ENCODE measurements at places on chromosomes 16 and 17.

DNA sequence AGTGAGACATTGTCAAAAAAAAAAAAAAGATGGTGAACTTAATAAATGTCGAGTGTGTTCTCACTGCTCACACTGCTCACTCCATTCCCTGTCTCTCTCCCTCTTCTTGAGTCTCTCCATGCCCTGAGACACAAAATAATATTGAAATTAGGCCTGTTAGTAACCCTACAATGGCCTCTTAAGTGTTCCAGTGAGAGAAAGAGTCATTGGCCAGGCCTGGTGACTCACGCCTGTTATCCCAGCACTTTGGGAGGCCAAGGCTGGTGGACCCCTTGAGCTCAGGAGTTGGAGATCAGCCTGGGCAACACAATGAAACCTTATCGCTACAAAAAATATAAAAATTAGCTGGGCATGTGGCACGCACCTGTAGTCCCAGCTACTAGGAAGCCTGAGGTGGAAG lies 16.2 kb upstream of the CSF3 start:
- no peak for DNase-seq

DNA sequence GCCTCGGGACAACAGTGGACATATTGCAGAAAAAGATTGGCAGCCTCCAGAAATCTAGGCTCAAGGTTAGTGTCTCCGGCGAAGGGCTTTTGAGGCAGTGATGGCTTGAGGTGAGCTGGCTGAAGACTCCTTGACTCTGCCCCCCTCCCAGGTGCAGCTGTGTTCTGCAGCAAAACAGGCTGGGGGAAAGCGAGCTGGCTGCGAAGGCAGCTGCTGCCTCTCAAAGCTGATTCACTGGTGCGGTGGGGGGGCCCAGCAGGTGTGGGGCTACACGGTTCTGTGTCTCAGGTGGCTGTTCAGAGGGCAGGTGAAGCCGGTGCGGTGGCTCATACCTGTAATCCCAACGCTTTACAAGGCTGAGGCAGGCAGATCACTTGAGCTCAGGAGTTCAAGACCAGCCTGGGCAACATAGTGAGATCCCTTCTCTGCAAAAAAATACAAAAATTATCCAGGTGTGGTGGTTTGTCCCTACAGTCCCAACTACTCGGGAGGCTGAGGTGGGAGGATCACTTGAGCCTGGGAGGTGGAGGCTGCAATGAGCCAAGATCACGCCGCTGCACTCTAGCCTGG lies 22.9 kb downstream of the C16orf96 start:
- DNase-seq, result no peak

DNA sequence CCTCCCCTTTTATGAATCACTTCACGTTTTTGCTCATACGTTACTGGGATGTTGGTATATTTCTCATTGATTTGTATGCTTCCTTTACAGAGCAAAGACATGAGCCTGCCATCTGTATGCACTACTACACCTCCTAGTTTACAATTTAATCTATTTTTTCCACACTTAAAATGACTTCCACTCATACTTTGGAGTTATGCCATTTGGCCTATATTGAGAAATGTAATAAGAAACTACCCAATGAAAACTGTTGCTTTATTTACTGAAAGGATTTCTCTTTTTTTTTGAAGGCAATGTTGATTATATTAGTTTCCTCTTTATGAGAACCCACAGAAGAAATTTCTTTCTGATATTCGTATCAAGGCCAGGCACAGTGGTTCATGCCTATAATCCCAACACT lies 43.1 kb downstream of the DUSP14 start:
- no peak for DNase-seq

GRCh38 chr16:79061181-79061580 lies 539.4 kb downstream of the MAF start:
- no peak for DNase-seq

GRCh38 chr17:74088285-74088933 lies 115.1 kb upstream of the RPL38 start:
- no peak for DNase-seq

DNA sequence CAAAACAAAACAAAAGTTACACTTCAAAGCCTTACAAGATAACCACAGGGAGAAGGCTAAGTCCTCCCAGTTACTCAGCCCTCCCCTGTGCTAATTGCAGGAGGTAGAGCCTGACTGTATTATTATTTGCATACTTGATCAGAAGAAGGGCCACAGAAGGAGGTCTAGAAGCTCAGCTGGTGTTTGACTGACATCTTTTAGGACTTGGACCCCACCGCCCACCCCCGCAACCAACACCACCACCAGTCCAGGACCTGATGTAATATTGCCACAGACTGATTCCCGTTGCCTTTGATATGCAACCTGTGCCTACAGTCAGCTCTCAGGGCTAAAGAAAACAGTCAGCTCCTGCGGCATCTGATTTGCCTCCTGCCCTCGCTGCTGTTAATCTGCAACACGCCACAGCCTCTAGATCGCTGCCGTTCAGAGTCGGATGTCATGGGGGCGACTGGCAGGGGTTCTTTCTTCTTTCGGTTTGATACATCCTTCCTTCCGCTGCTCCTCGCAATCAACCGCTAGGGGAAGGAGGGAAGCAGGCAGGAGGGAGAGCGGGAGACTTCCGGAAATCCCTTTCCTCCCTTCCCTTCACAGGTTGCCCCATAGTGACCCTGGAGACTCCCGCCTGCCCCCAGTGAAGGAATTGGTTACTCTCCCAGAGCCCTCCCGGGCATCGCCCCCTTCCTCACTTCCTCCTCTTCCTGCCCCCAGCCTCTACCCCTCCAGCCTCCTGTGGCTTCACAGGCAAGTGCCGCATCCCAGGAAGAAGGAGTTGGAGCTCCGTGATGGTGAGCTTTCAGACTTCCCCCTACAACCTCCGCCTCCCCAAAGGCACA lies 90.5 kb upstream of the SOX9 start:
- no peak for DNase-seq

- DNase-seq, result no peak
Measured at GRCh38 chr17:38918916-38919315, 6.5 kb upstream of the LASP1NB start.

- no peak for DNase-seq
Measured at GRCh38 chr16:78720416-78720815, 621.0 kb downstream of the WWOX start.

DNA sequence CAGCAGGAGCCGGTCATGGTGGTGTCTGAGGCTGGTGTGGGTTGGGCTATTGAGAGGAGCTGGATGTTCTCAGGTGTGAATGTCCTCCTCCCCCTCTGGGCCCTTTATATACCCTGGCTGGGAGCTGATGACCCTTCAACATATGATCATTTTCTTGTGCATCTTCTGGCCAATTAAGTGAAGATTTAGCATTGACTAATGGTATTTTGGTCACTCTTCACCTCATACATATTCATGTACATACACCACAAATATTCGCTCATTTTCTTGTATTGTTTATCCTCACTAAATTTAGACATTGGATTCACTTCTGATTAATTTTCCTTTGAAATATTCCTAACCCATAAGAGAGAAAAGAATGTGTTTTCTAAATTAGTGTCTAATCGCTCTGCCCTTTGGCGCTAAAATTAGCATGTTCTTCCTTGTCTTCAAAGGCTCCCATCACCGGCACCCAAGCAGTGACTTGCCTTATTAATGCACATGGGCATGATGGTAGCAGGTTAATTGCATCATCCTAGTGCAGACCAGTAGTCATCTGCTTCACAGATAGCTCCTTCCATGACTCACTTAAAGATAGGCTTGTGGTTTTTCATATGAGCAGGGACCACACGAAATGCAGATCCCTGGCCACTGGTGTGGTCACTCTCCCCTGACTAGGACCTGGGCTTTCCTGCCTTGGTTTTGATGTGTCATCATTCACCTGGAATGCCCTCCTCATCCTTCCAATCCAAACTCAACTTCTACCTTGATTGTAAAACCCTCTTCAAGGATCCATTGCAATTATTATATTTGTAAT lies at the start of gene KRTAP2-4:
KRTAP2-4 (minus strand) TSS at position 51 of the 796 bp plus-strand sequence; CDS start at position 17, 34 bp downstream.
- no peak for DNase-seq

- DNase-seq, result no peak
Measured at GRCh38 chr17:17356931-17357270, 53.7 kb downstream of the NT5M start.
